Osteoblast (primary cell): ENCODE measurements at places on chromosomes 12 and 14. TPM values are rescaled to one million over a fixed set of nuclear protein-coding genes. Genes with fewer than 3 reads are reported as not detected.

The KRT73 gene
- total RNA-seq: not detected in 2 replicates

The ENDOU gene
- total RNA-seq: not detected in 2 replicates

The LTB4R2 gene
- total RNA-seq: 4.7 and 5.1 TPM in 2 replicates

The KLRB1 gene
- not detected in 2 replicates for total RNA-seq

The LALBA gene
- total RNA-seq: not detected in 2 replicates

The EXOC3L4 gene
- 0.29 TPM in 1 of 2 replicates, not detected in the other for total RNA-seq

The FOXN4 gene
- not detected in 2 replicates for total RNA-seq

The FAM181A gene
- not detected in 2 replicates for total RNA-seq

The CCDC38 gene
- total RNA-seq: under 0.01 TPM in 2 replicates

The LBHD2 gene
- total RNA-seq: not detected in 2 replicates

The KLHL42 gene
- total RNA-seq: 38.9 and 42.0 TPM in 2 replicates

The ASPG gene
- total RNA-seq: under 0.01 TPM in 1 of 2 replicates, not detected in the other

The TSPAN31 gene
- 37.4 and 41.6 TPM in 2 replicates for total RNA-seq

The ANKRD33 gene
- total RNA-seq: not detected in 2 replicates

The SLC8A3 gene
- total RNA-seq: under 0.01 TPM in 2 replicates

The KRT71 gene
- total RNA-seq: not detected in 2 replicates

The ACSS3 gene
- 22.4 and 35.4 TPM in 2 replicates for total RNA-seq

The PRMT5 gene
- total RNA-seq: 49.2 and 56.3 TPM in 2 replicates

The EIF2B1 gene
- 32.4 and 32.6 TPM in 2 replicates for total RNA-seq

The PTPRO gene
- under 0.01 and 0.29 TPM in 2 replicates for total RNA-seq

The CLIP1 gene
- 90.8 and 103 TPM in 2 replicates for total RNA-seq

The KRT6C gene
- not detected in 2 replicates for total RNA-seq

The SCFD1 gene
- total RNA-seq: 136 and 141 TPM in 2 replicates
